ENCODE measurements at places on chromosomes 5 and 9. TPM values are rescaled to one million over a fixed set of nuclear protein-coding genes. Genes with fewer than 3 reads are reported as not detected.
A peak's percentile ranks its signal among the peaks of the same experiment; 100 is the strongest.

DNA sequence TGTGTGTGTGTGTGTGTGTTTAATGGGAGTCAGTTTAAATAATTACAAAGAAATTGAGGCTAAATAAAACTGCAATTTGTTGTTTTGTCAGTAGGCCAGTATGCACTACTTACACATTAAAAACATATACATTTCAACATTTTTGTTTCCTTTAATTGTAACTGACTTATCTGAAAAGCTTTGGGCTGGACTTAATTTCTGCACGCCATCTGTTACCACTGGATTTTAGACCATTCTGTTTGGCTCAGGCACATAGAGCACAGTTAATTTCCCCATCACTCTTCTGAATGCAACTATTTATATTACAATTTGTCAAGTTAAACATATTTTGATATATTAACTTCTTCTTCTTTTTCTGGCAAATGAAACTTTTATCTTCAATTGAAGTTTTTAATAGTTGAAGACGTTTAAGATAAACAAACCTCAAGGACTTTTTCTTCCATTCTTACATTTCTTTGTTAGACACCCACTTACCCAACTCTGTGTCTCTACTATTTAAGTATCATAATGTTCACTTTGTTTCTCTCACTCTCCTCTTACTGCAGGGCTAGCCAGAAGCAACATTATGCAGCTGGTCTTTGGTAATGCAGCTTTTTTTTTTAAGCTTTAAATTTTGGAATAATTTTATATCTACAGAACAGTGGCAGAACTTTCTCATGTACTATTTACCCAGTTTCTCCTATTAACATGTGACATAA lies 253.4 kb upstream of the ANKH start:
- no peaks in the 10 kb centered on the region for H3K36me3 ChIP-seq
- H3K27ac ChIP-seq, result no peak overlapping the region
- H3K27me3 ChIP-seq, result no peaks in the 10 kb centered on the region
- H3K4me3 ChIP-seq, result no peak overlapping the region
- H3K4me1 ChIP-seq, result no peaks in the 10 kb centered on the region

DNA sequence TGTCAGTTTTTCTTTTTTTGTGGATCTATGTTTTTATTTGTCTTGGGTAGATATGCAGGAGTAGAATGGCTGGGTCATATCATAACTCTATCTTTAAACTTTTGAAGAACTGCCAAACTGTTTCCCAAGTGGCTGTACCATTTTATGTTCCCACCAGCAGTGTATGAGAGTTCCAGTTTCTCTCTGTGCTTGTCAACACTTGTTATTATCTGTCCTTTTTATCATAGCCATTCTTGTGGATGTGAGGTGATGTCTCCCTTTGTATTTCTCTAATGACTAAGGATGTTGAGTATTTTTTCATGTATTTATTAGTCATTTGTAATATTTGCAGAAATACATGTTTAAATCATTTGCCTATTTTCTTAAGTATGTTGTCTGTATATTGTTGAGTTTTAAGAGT lies 17.4 kb upstream of the FAT2 start:
- no peak overlapping the region for H3K4me3 ChIP-seq
- H3K36me3 ChIP-seq, result no peaks in the 10 kb centered on the region
- H3K4me1 ChIP-seq, result peaks cover 16% of the 10 kb centered on the region
- H3K27ac ChIP-seq, result no peak overlapping the region

GRCh38 chr5:109313127-109313526 lies 96.6 kb downstream of the PJA2 start:
- H3K4me1 ChIP-seq, result no peaks in the 10 kb centered on the region
- H3K36me3 ChIP-seq, result no peaks in the 10 kb centered on the region
- no peak overlapping the region for H3K27ac ChIP-seq
- no peak for DNase-seq
- no peak overlapping the region for H3K4me3 ChIP-seq

- H3K27ac ChIP-seq, result peak overlapping the region; percentile 21
- DNase-seq, result no peak
- no peaks in the 10 kb centered on the region for H3K27me3 ChIP-seq
- H3K36me3 ChIP-seq, result peaks cover 69% of the 10 kb centered on the region
- H3K4me1 ChIP-seq, result peaks cover 62% of the 10 kb centered on the region
Measured at GRCh38 chr9:93089481-93089991, 6.5 kb upstream of the CARD19 start.

The PCDHB8 gene
- total RNA-seq, result not detected

GRCh38 chr5:68345582-68345981 lies 130.0 kb downstream of the PIK3R1 start:
- peaks cover 1% of the 10 kb centered on the region for H3K36me3 ChIP-seq
- H3K27ac ChIP-seq, result no peak overlapping the region
- H3K27me3 ChIP-seq, result peaks cover 2% of the 10 kb centered on the region
- peaks cover 25% of the 10 kb centered on the region for H3K4me1 ChIP-seq
- H3K4me3 ChIP-seq, result no peak overlapping the region
- DNase-seq, result no peak

DNA sequence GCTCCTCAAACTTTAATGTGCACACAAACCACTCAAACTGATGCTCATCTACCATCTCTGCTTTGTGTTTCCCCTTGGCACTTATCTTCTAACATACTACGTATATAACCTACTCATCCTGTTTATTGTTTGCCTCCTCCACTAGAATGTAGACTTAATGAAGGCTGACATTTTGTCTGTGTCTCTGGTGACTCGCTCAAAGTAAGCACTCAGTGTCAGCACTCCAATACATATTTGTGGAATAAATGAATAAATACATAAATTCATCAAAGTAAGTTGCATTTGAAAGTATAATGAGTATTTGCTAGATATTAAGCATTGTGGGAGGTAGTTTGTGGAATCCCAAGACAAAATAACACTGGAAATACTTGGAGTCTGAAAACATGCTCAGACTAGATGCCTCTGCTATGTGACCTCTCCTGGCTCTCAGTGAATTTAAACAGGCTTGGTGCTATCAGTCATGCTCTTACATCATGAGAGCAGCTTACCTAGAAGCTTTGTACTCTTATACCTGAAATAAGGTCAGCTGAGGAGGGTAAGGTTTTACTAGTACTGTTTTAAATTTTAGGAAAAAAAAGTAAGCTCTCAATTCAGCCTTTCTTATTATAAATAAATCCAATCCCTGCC lies 37.0 kb upstream of the RANBP6 start:
- no peaks in the 10 kb centered on the region for H3K36me3 ChIP-seq
- H3K4me3 ChIP-seq, result no peak overlapping the region
- peaks cover 2% of the 10 kb centered on the region for H3K27me3 ChIP-seq
- H3K4me1 ChIP-seq, result peaks cover 10% of the 10 kb centered on the region
- no peak for DNase-seq

DNA sequence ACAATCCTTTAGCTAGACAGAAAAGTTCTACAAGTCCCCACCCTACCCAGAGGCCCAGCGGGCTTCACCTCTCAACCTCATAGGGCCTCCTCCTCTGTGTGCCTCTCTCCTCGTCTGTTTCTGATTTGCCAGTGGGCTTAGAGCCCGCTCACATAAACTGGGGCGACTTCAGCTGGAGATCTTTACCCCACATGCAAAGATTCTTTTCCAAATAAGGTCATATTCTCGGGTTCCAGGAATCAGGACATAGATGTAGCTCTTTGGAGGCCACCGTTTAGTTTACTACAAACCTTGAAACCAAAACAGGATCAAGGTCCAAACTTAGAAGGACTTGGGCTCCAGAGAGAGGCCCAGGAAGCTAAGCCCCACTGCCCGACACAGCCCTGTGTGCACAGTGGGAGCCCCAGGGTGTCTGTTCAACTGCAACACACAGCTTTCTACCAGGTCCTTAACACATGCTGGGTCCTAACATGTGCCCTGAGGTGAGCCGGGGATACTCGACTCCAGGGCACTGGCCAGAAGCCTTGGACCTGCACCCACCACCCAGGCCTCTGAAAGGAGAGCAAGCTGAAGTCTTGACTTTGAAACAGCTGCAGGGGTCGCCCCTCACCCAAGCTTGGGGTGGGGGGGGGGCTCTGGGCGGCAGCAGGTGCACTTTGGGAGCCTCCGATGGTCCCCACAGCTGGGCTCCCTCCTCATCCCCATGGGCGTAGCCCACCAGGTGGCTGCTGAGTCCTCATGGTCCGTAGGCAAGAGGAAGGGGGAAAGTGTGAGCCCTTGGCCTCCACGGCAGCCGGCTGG lies 26.8 kb upstream of the SLC12A7 start:
- H3K4me1 ChIP-seq, result peaks cover 12% of the 10 kb centered on the region
- H3K4me3 ChIP-seq, result no peak overlapping the region
- DNase-seq, result no peak
- H3K36me3 ChIP-seq, result no peaks in the 10 kb centered on the region
- peaks cover 4% of the 10 kb centered on the region for H3K27me3 ChIP-seq
- no peak overlapping the region for H3K27ac ChIP-seq

The KCNMB1 gene
- not detected for total RNA-seq

DNA sequence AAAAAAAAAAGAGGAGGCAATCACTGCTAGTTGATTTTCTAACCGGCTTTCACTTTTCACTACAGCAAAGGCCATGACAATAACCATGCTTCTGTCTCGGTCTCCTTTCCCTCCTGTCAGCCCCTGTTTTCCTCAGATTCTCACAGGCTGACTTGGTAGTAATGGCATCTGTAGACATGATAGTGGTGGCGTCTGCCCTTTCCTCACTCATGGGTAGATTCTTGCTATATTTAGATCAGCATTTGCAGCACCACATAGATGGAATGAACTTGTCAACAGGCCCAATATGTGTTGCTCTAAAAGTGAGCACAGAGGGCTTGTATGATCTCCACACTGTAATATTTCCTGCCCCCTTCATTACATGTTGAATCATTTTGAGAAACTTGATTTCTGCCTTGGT lies 120.3 kb upstream of the FTMT start:
- no peak overlapping the region for H3K4me3 ChIP-seq
- H3K27ac ChIP-seq, result no peak overlapping the region
- no peaks in the 10 kb centered on the region for H3K27me3 ChIP-seq

The SLC25A2 gene
- total RNA-seq, result 0.52 TPM

DNA sequence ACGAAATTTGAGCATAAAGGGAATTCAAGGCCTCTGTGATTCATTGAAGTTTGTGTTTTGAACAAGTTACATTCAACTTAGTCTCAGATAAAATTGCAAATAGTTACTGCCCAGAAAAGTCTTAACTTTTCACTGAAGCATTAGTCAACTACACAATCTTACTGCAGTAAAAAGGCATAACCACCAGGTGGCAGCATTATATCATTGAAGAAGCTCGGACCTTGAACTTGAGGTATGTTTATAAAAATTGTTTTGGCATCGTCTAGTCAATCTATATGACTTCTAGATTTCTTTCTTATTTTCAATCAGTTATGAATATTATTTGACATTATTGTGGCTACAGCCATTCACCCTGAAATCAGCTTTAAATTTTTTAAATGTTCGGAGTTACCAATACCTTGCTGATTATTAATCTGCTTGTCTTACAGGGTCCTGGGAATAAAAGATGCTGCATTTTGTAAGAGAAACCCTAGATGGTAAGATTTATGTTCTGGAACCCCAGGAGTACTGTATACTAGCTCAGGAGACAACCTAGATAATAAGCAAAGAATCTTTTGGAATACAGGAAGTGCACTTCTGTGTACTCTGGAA lies 83.9 kb upstream of the GRAMD2B start:
- no peak overlapping the region for H3K27ac ChIP-seq
- no peak overlapping the region for H3K4me3 ChIP-seq
- H3K36me3 ChIP-seq, result no peaks in the 10 kb centered on the region
- DNase-seq, result peak; percentile 75

DNA sequence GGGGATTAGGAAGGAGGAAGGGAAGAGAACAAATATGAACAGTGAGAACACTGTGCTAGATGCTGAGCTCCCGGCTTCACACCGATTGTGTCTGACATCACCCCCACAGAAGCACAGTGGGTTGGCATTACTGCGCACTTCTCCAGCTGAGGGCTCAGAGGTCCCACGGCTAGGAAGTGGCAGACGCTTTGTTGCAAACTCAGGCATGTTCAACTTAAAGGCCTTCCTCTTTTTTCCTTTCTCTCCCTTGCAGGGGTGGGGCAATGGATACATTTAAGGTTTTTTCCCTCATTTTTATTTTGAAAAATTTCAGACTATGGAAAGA lies 15.5 kb upstream of the SHB start:
- H3K4me3 ChIP-seq, result no peak overlapping the region
- peaks cover 11% of the 10 kb centered on the region for H3K27me3 ChIP-seq
- H3K27ac ChIP-seq, result no peak overlapping the region
- no peaks in the 10 kb centered on the region for H3K36me3 ChIP-seq
- no peak for DNase-seq

The MEF2C gene
- total RNA-seq, result 0.10 TPM

GRCh38 chr9:125189011-125189360 lies 617 bp downstream of the PPP6C start:
- H3K27ac ChIP-seq, result peak overlapping the region; percentile 87
- peaks cover 14% of the 10 kb centered on the region for H3K36me3 ChIP-seq
- peak; percentile 37 for DNase-seq
- H3K4me1 ChIP-seq, result peaks cover 59% of the 10 kb centered on the region

DNA sequence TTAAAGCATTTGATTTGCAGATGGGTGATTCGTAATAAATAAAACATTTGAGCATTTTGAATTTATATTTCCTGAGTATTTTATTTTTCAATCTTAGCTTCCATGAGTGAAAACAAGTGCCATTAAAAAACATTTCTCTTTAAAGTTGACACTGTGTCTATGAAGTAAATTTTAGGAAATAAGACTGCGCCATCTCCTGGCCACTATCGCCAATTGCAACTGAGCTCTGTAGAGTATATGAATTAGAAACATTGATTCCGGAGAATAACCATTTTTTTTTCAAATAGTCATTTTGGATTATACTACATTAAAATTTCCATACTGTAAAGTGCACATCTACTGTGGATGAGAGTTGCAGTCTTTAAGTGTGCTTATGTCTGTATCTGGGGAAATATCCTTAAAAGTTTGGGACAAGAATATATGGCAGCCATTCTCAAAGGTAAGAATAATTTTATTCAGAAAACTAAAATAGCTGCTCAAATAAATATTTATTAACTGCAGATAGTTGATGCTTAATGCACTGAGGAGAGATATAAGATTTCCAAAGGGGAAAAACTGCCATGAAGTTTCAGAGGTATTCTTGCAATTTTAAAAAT lies 5.9 kb downstream of the DMRTA1 start:
- no peaks in the 10 kb centered on the region for H3K4me1 ChIP-seq
- peaks cover 25% of the 10 kb centered on the region for H3K27me3 ChIP-seq
- H3K4me3 ChIP-seq, result no peak overlapping the region
- DNase-seq, result peak; percentile 48
- H3K36me3 ChIP-seq, result no peaks in the 10 kb centered on the region

DNA sequence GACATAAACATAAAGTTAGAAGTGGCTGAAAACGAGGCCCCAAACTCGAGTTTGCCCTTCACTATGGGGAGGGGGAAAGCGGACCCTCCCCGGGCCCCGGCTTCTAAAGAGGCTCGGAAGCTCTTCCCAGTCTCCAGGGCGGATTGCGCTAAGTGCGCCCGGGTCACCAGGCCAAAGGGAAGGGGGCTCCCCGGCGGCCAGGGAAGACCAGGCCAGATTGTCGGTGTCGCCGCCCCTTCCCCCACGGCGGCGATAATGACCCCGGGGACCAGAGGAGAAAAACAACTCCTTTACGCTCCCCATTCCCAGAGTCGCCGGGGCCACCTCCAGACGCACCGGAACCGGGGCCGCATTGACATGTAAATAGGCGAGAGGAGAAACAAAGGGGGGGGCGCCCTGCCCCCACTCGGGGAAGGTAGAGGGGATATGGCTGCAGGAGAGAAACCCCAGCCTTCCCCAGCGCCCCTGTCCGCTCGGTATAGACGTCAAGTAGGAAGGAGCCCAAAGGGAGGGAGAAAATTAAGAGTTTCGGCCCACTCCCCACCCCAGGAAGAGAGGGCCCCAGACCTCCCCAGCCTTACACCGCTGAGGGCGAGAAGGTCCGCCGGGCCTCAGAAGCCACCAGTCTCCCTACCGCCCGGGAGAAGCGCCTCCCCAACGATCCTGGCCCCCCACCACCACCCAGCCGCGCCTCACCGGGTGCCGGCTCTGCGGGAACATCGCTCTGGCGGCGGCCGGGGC lies 1.7 kb downstream of the TLE1 start:
- peak overlapping the region; percentile 19 for H3K27ac ChIP-seq
- H3K27me3 ChIP-seq, result peaks cover 31% of the 10 kb centered on the region
- H3K4me1 ChIP-seq, result peaks cover 25% of the 10 kb centered on the region
- H3K36me3 ChIP-seq, result no peaks in the 10 kb centered on the region
- H3K4me3 ChIP-seq, result peak overlapping the region; percentile 51
